Ecto neural progenitor cell (in vitro differentiated cells): ENCODE measurements at places on chromosomes 1 and 21.

DNA sequence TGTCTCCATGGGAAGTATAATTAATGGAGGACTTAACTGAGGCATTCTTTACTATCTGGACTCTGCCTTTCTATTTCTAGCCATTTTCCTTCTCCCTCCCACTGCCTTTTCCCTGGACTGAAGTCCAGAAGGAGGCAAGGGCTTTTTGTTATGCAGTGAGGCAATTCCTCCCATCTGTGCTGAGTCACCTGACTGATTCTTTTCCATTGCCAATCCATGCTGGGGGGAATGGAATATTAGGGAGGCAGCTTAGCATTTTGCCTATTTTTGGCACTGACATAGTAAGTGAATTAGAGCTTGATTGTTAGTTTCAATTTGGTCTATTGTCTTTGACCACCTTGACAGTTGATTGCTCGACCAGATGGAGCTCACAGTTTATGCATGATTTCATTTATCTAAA is 1000.6 kb upstream of the PRMT6 start:
- DNase-seq, result no peak

DNA sequence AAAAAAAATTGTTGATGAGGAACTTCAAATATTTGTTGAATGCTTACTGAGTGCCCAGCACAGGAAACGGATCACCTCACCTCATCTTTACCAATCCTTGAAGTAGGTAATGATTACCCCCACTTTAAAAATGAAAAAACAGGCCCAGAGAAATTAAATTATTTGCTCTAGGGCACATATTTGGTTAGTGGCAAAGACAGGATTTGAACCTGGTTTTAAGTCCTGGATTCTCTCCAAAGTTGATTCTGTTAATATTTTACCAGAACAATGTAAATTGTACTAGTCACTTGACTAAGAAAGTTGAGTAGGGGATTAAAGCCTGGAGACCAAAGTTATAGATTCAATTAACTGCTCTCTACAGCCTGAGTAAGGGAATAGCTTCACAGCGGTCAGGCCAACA is 97.9 kb downstream of the GIPC2 start:
- DNase-seq, result no peak

GRCh38 chr1:82214606-82215005 is 413.9 kb downstream of the ADGRL2 start:
- DNase-seq, result no peak

- no peak for DNase-seq
Measured at GRCh38 chr1:178360421-178360820, 136.3 kb downstream of the CLEC20A start.

DNA sequence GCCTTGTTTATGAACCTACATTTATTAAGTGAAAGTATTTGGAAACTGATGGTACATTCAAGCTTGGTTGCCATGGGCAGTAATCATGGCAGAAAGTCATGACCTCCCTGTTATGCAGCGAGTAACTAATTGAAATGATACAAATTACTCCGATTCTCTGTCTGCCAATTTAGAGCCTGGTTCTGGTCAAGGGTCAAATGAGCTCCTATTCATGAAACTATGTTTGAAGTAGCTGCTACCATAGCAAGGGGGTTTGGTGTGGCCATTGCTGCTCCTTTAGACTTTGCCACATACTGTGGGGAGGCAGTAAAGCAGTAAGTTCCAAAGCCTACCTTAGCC is 187.2 kb upstream of the FOXD3 start:
- DNase-seq, result no peak

DNA sequence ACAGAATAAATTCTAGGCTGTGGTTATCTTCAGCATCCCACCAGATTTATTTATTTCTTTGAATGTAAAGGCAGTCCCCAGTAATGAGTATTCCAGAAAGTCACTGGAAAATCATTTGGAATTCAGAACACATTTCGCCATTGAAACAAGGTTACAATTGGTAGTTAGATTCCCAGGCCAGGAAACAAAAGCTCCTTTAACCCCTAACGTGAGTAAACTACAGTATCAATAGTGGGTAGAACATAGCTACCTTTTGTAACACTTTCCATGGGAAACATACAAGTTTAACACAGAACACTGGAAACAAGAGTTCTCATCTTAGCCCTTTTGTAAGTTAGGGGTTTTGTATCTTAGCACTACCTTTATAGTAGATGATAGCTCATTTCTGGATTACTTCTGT is 53.4 kb upstream of the BMP8A start:
- no peak for DNase-seq

DNA sequence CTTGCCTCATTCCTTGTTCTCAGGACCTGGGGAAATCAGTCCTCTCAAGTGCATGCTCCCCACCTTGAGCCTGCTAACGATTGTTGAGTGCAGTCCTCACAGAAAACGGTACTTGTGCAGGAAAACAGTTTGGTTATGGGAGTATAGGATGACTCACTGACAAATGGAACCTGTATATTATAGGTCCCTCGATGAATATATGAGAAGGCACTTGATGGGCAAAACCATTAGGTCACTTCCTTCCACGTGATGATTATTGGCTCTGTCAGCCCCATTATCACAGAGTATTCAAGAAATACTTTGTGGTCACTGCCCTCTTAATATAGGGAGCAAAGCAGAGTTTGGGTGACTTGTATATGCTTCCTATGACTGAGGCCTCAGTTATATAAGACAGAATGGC is 6.2 kb downstream of the CCDC17 start:
- DNase-seq, result no peak

DNA sequence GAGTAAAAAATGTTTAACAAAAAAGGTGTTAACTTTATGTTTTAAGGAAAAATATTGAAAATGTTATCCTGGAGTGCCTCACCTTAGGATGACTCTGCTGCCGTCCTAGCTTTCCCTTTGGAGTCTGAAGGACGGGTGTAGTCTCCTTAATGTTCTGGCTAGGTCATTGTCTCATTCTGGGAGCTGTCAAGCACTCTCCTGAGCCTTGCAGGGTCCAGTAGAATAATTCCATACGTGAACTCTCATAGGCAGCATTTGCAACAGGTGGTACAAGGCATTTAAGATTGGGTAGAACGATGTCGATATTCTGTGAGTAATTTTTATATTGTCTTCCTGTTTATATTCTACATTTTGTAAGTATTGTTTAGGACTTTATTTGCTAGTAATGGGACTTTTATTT is 283.6 kb upstream of the C1orf105 start:
- DNase-seq, result no peak

GRCh38 chr21:42164064-42164789 is 54.7 kb upstream of the ABCG1 start:
- peak; percentile 57 for DNase-seq
